Activated CD8-positive, alpha-beta memory T cell treated with anti-CD3 and anti-CD28 coated beads, Interleukin-2, amount 50 U/mL, for 4 hours (primary cell): ENCODE measurements at places on chromosomes 1 and 21.

- DNase-seq: no peak
Observed at GRCh38 chr1:39017266-39017665, 8.9 kb upstream of the NDUFS5 start.

- DNase-seq: no peak
Observed at GRCh38 chr1:232428786-232429530, 201.0 kb downstream of the SIPA1L2 start.

DNA sequence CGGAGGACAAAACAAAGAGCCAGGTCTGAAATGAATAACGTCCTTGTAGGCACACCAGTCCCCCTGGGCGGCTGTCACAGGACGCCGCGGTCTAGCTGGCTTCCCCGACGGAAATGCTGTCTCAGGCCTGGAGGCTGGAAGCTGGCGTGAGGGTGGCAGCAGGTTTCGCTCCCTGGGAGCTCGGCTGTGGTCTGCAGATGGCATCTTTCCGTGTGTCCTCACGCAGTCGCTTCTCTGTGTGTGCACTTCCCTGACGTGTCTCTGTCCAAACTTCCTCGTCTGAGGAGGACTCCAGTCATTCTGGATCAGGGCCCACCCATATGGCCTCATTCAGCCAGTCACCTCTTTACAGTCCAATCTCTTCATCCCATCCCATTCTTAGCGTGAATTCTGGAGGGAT is 14.2 kb downstream of the TNFRSF14 start:
- DNase-seq: no peak

DNA sequence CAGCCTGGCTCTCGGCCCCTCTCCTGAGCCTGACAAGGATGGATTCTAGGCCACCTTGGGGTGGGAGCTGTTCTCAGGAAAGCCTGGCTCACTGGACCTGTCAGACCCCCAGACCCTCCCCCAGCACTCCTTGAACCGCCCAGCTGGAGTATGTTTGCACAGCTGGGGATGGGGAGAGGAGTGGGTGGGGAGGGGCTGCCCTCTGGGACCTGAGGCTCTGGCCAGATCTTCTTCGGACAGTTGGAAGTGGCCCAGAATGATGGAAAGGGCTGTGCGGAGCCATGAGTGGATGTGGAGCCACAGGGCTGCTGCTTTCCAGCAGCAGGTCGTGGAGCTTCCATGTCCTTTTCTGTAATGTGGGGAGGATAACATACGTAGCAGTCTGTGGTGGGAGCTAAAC is 43.0 kb upstream of the TRABD2B start:
- no peak for DNase-seq

- no peak for DNase-seq
Observed at GRCh38 chr1:47785561-47786271, 211.5 kb downstream of the TRABD2B start.

DNA sequence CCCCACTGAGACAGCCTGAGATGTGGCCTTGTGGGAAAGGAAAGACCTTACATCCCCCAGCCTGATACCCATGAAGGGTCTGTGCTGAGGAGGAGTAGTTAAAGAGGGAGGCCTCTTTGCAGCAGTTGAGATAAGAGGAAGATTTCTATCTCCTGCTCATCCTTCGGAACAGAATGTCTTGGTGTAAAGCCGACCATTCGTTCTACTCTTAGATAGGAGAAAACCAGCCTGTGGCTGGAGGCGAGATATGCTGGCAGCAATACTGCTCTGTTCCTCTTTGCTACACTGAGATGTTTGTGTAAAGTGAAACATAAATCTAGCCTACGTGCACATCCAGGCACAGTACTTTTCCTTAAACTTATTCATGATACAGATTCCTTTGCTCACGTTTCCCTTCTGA is 1.5 kb upstream of the CCDC27 start:
- no peak for DNase-seq

- DNase-seq: no peak
Observed at GRCh38 chr1:7116001-7116400, 330.7 kb downstream of the CAMTA1 start.
